Fibroblast of mammary gland (primary cell): ENCODE measurements at places on chromosomes 5 and 9.

DNA sequence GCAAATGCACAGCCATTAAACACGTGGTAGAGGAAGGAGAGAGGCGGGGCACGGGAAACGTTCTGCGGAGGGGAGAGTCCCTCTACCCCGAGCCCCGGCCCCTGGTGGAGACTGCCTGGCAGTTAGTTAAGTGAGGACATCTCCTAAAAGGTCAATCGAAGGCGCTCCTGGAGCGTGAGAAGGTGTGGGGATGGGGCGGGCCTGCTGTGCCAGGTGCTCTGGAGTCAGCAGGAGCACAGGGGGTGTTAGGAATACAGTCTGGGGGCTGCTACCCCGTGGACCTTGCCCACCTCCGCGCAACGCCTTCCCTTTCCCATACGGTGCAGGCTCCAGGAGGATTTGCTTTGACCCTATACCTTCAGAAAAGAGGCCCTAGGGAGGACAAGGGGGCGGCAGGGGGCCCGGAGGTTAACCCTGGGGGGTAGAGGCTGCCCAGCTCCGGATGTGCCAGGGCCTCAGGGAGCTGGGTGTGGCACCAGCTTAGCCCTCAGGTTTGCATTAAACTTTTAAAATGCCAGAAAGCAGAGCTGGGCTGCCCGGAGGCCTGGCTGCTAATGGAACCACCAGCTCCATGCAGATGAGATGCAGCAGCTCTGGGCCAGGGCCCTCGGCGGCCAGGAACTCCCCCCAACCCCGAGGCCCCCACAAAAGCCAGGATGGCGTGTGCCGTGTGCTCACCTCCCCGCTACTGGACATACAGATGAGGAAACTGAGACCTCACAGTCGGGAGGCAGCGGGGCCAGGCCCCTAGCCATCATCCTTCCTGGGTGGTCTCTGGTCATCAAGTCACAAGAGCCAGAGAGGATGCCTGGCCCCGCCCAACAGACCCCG lies 39.2 kb downstream of the NACC2 start:
- DNase-seq, result no peak

DNA sequence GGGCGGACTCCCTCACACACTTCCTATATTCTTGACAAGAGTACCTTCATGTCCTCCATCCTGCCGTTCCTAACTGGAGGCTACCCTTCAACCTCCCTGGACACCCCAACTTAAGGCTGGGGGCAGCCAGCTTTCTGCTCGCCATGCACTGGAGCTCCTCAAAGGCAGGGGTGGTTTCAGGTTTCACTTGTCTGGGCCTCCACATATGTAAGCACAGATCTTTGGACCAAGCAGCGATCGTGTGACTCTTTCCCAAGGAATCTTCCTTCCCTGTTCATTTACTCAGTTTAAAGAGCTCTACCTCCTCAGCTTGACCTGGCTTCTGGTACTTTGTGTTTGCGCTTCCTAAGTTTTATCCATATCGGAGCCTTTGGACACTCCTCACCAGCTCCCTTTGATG lies 34.2 kb upstream of the TRPC7 start:
- no peak for DNase-seq

DNA sequence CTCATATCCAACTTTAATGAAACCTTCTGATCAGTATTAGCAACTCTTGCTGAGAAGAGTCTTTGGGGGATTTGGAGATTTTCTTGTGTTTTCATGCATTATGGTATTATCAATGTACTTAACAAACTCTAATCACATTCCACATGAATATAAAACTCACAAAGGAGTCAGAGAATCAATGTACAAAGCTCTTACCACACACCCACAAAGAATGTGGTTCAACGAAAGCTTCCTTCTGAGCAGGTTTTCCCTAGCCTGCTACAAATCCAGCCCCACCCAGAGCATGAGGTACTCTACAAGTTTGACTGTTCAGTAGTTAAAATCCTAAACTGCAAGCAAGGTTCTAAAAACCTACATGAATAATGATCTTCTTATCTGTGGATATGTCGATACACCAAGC lies 210.1 kb downstream of the TARS1 start:
- DNase-seq, result no peak

DNA sequence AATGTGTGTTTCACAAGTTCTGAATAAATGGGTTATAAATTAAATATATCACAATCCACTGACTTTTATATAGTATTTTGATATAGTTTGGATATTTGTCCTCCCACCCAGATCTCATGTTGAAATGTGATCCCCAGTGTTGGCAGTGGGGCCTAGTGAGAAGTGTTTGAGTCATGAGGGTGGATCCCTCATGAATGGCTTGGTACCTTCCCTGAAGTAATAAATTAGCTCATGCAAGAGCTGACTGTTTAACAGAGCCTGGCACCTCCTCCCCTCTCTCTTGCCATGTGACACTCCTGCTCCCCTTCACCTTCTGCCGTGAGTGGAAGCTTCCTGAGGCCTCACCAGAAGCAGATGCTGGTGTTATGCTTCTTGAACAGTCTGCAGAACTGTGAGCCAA lies 127.9 kb upstream of the PALM2AKAP2 start:
- DNase-seq, result peak; percentile 84

DNA sequence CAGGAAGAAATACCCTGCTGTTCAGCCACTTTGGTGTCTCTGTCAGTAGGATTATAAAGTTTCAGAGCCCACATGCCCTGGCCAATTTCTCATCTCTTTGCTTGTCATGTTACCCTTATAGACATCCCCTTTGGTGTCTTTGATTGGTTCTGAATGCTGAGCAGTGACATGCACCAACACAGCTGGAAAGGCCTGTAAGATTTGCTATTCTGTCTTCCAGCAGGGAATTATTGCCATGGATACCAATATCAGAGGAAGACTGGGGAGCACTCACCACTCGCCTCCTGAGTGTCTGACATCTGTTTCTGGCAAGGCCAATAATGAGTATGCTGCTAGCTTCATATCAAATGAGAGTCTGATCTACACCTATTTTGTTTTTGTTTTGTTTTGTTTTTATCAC lies 34.4 kb downstream of the RAB3C start:
- no peak for DNase-seq

DNA sequence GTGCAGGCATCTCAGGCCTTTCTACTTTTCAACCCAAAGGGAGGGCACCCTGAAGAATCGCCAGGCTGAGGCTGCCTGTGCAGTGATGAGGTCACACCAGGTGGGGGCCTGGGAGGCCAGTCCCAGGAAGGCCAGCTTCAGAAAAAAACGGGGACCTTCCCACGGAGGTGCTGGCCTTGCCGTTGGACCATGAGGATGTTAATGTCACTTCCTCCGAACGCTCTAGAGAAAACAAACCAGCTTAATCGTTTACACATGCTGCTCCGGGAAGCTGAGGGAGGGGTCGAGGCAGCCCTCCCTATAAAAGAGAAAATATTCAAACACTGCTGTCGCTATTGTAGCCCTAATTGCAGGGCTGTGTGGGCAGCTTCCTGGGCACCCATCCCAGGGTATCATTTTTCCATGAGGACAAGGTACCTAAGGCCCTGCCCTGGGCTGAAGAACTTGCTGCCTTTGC lies 27.0 kb downstream of the PTGES start:
- DNase-seq, result peak; percentile 37

DNA sequence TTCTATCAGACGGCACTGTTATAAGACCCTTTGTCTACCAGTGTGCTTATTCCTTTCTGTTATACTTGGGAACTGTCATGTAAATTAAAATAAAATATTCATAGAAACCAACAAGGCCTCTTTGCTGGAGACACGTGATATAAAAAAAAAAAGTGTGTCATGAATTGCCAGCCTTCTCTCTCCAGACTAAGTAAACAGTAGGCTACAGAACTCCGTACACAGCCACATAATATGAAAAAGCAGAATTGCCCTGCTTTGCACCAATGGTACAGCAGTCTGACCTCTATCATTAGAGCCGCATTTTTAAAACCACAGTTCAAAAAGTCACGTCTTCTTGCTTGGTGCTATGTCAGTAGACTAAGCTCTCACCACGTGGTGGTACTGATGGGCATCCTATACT lies 231.3 kb downstream of the SEMA5A start:
- no peak for DNase-seq

DNA sequence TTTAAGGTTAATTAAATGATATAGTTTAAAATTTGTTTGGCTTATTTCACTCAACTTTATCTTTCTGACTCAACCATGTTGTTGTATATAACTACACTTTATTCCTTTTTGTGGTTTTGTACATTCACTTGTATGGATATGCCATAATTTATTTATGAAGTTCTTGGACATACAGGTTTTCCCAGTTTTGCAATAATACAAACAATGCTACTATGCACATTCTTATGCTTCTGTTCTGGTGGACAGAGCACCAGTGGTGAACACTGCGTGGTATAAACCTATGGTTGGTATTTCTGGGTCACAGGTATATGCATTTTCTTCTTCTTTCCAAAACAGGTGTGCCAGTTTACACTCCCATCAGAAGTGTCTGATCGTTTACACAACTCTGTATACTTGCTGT lies 35.7 kb upstream of the TRIM14 start:
- DNase-seq, result no peak

DNA sequence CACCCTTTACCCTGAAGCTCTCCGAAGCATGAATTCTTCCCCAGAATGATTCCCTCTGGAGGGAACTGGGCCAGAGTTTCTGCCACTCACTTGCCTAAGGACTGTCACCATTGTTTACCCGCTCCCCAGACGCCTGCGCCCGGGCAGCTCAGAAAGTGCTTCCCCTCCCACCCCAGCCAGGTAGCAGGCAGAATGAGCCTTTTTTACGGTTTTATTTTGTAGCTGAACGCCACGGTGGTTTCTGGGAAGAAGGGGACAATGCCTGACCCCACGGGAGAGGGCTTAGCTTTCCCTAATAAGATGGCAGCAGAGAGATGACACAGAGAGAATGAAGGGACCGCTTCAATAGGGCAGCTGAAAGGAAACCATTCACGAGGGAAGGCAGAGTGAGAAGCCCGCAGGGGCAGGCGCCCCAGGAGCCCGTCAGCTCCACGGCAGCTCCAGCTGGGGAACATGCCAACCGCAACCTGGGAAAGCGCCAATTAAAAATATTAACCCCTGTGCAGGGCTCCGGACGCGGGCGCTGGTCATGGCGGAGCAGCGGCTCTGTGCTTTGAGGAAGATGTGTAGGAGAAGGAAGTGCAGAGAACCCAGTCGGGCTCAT lies 20.4 kb upstream of the NTNG2 start:
- DNase-seq, result peak; percentile 10

- no peak for DNase-seq
These were observed 29.0 kb downstream of the TAS2R1 start for GRCh38 chr5:9601055-9601739.

- DNase-seq, result peak; percentile 46
These were observed 30.6 kb upstream of the IL6ST start for GRCh38 chr5:56025151-56025885.

DNA sequence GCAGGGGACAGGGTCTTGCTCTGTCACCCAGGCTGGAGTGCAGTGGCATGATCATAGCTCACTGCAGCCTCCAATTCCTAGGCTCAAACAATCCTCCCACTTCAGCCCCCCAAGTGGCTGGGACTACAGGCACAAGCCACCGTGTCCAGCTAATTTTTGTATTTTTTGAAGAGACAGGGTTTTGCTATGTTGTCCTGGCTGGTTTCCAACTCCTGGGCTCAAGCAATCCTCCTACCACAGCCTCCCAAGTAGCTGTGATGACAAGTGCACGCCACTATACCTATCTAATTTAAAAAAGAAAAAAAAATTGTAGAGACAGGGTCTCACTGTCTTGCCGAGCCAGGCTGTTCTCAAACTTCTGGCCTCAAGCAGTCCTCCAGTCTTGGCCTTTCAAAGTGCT lies 31.6 kb upstream of the LECT2 start:
- DNase-seq, result no peak

- no peak for DNase-seq
These were observed 4.7 kb downstream of the PCYOX1L start for GRCh38 chr5:149362541-149362940.

DNA sequence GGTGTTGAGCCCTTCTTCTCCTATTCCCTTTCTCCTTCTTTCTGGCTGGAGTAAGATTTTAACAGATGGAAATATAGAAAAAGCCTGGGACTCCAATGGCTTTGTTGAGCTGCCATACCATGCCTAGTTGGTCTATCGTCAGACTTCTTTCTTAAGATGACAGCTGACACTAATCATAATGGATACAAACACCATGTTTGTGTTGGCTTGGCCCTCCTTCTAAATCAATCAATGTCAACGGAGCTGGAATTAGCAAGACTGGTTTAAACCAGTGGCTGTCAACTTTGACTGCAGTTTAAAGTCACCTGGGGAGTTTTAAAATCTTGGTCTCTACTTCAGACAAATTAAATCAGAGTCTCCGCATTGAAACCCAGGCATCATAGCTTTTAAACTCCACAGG lies 264.5 kb upstream of the PRR16 start:
- DNase-seq, result no peak

- DNase-seq, result no peak
These were observed 251.6 kb downstream of the MPDZ start for GRCh38 chr9:13027879-13028278.

DNA sequence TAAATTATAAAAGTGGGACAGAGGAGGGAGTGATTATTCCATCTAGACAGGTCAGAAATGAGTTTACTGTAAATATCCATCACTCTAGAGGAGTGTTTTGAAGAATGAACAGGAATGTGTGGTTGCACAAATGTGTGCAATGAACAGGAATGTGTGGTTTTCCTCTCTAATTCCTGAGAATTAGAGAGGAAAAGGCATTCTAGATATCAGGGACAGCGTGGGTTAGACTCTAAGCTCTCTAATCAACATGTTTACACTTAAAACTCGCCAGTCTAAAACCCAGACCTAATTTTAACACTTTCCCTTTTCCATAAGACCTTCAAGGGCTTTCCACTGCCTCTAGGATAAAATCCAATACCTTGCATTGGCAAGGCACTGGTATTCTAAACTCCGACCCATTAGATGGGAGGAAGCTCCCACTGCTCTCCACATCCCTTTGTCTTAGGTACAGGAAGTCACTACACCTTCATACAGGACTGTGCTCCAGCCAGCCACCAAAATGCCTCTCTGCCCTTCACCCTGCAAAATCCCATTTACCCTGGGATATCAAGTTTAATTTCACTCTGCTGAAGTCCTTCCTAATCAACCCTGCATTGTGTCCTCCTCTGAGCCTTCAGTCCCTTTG lies 67.9 kb downstream of the NFIB start:
- DNase-seq, result no peak

- DNase-seq, result no peak
These were observed 203.8 kb downstream of the AUH start for GRCh38 chr9:91157883-91158282.

- no peak for DNase-seq
These were observed 1072.3 kb downstream of the MAT2B start for GRCh38 chr5:164577742-164578141.

GRCh38 chr5:171421331-171422262 lies 2.1 kb downstream of the FGF18 start:
- DNase-seq, result no peak

DNA sequence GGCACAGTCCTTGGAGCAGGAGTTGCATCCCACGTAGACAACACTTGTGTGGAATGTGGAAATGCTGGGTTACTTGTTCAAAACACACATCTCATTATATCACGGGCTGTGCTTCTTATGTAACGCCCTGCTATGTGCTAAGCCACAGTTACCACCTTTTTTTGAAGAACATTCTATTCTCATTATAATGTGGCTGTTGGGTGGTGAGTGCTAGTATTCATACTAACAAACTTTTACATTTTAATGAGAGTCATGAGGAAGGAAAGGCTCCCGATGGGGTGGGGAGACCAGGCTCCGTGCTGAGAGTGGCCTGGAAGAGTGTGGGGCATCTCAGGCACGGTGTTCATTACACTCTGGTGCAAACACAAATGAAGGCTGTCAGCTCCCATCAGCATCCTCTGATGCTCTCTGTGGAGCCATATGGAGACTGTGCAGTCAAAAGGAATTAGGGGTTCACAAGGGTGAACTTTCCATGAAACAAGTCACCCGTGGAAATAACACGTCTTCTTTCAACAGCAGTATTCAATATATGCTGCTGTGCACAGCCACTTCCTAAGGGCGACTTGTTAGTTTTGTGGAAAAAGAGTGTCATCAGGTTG lies 153.1 kb upstream of the RAPGEF1 start:
- no peak for DNase-seq
